Progenitor cell of endocrine pancreas (in vitro differentiated cells): ENCODE measurements at places on chromosomes 6 and 20.

DNA sequence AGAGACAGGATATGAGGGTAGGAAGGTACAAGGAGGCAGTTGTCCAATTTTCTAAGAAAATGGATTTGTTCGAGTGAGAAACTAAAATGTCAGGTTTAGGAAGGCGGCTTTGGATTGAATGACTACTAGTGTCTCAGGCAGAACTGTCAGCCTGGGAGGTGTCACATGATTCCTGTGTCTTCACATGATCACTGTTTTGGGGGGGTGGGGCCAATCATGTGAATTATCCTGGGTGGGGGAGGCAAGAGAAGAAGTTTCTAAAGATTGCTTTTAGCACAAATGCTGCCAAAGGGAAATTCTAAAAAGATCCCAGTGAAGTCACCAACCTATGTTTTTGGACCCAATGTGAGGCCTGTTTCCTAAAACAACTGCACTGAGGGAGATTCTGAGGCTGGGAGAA, 2.3 kb downstream of the SIRPA start:
- DNase-seq, result no peak

GRCh38 chr6:150517175-150517574, 82.5 kb upstream of the PLEKHG1 start:
- DNase-seq, result no peak

- no peak for DNase-seq
These were observed 152.7 kb downstream of the VEGFA start for GRCh38 chr6:43922426-43923375.

GRCh38 chr20:56580226-56580625, 47.2 kb downstream of the FAM209B start:
- no peak for DNase-seq

DNA sequence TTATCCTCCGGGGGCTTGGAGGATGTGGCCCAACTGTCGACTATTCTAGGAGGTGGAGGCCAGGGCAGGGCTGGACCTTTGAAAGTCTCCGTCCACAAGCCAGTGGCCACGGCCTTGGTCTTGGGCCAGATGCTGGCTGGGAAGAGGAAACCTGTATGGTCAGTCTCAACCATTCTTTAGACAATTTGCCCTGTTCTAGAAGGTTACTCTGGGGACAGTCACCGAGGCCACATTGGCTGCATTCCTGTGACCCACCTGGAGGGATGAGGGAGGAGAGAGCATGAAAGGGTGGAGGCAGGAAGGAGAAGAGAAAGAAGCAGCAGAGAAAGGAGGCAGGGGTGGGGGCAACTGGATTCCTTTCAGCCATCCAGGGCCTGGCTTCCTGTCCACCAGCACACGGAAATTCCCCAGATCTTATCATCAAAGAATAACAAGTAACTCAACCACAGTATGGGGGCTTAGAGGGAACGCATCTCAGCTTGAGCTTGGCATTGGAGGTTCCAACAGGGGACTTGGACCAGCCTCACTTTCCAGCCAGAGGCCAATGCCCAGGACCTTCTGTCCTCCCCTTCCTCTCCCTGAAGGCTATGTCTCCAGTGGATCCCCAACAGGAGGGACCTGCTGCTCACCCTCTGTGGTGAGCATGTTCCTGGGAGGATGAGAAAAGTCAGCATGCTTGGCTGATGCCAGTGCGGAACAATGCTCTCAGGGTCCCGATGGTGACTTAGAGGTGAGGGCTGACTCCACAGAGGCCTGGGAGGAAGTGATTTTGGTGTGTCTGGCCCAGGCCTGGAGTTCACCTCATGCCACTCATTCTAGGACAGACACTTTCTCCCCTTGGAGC, 30.4 kb downstream of the TGM2 start:
- DNase-seq, result no peak

GRCh38 chr6:53737746-53738145, 57.1 kb upstream of the LRRC1 start:
- no peak for DNase-seq

- DNase-seq, result no peak
These were observed 581.5 kb downstream of the MMUT start for GRCh38 chr6:48881551-48881950.

DNA sequence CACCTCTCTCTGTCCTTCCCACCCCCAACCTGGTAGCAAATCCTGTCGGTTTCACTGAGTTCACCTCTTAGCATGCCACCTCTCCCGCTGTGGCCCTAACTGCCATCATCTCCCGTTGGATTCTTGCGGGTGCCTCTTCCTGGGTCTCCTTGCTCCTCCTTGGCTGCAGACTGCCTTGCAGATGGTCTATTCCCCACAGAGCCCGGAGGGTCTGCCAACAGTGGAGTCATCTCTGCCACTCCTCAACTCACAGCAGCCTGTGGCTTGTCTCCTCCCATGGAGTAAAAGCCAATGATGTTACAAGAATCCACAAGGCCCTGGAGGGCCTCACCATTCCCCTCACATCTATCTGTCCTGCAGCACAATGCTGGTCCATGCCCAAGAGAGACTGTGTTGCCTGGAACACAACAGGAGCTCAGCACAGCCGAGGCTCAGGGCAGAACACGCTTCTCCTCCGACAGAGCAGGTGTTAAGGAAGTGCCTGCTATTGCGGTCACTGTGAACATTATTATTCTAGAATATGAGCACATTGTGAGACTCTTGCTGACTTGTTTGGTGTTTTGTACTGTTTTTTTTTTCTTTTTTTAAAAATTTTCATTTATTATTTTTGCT, 241.8 kb upstream of the SULF2 start:
- DNase-seq, result no peak

DNA sequence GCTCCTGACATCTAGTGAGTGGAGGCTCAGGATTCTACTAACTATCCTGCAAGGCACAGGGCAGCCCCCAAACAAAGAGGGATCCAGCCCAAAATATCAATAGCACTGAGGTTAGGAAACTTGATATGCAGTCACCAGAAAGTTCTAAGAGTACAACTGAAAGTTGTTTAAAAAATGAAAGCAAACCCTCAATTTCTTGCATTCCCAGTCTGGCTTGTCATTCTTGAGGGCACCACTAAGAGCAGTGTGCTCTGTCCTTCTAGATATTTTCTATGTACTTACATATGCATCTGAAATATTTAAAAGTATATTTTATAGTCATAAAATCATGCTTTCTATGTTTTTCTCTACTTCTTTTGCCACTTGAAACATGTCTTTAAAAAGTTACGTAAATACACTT, 35.9 kb downstream of the CST8 start:
- DNase-seq, result no peak

- no peak for DNase-seq
These were observed 821.9 kb downstream of the GRIK2 start for GRCh38 chr6:102215425-102215824.

DNA sequence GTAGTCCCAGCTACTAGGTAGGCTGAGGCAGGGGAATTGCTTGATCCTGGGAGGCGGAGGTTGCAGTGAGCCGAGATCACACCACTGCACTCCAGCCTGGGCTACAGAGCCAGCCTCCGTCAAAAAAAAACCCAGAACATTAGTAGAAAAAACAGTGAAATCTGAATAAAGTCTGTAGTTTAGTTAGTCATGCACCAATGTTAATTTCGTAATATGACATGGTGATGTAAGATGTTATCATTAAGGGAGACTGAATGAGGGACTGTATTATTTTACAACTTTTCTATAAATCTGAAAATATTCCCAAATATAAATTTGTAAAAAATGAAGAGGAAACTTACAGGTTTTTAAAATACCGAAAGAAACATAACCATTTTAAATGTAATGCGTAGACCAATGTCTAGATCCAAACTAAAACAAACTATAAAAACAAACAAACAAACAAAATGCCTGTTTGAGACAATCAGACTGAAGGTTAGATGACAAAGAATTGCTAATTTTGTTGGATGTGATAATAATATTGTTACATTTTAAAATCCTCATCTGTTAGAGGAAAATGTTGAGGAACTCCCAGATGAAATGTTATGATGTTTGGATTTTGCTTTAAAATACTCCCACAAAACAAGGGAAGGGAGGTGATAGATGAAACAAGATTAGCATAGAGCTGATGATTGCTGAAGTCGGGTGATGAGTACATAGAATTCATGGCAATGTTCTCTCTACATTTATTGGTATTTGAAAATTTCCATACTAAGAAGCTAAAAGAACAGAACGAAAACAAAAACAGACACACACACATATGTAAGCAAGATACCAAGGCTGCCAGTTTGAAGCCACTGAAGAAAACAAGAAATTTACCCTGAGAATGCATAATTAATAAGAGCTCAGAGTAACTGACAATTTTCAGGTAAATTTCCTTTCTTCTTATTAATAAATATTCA, 1.8 kb downstream of the GSTA4 start:
- no peak for DNase-seq

DNA sequence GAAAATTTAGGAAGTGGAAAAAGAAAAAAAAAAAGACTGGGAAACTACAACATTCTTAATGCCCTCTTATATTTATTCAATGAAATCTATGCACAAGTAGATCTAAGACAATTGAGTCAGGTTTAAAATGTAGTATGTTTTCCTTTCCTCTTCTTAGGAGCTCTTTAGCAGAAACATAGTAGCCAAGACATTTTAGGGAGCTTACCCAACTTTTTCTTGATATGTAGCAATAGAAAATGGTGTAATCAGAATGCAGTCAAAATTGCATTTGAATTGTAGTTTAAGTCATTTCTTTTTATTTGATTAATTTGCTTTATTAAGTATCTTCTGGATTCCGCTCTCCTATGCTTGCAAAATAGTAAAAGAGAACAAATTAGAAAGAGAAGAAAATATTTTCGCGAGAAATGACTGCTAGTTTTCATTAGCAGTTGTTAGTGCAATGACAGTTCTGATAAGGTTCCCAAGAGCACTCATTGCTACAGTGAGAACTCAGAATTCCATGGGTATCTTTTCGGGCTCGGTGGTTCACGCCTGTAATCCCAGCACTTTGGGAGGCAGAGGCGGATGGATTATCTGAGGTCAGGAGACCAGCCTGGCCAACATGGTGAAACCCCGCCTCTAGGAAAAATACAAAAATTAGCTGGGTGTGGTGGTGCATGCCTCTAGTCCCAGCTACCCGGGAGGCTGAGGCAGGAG, 52.2 kb downstream of the JARID2 start:
- no peak for DNase-seq

GRCh38 chr20:43987531-43987930, 72.9 kb downstream of the TOX2 start:
- DNase-seq, result no peak

DNA sequence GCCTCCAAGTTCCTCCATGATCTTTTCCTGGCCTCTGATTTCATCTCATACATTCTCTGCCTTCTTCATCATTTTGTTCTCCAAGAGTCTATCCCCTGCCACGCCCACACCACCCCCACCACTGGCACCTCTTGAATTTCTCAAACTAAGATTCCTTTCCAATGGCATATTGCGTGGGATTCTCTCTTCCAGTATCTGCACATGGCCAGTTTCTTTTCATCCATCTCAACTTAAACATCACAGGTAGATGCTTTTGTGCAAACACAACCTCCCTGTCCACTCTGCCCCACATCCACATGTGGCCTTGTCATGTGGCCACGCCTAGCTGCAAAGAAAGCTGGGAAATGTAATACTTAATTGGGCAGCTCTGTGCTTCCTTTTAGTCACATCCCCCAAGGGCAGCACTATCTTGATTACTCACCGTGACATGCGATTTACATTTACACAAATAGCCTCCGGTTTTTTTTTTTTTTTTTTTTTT, 33.4 kb upstream of the ZMYND8 start:
- no peak for DNase-seq

DNA sequence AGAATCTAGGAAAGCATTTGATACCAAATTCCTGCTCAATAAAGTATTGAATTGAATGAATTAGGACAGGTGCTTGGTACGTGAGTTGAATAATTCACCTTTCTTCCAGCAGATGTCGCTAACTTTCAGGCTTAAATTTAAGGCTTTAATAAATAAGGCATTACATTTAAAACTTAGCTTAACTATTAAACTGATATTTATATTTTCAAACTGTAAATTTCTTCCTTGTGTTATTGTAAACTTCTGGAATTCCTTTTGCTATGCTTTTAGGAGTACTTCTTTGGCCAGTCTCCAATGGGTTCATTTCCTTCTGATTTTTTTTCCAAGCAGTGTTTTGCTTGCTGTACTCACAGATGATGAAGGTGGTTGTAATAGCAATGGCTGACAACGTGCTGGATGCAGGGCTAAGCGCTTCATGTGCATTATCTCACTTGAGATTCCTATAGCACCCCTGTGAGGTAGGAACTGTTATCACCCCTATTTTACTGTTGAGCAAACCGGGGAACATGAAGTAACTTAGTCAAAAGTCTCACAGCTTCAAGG, 71.3 kb upstream of the SLC2A12 start:
- DNase-seq, result no peak

- DNase-seq, result no peak
These were observed 110.5 kb downstream of the ARHGAP18 start for GRCh38 chr6:129599467-129599866.

DNA sequence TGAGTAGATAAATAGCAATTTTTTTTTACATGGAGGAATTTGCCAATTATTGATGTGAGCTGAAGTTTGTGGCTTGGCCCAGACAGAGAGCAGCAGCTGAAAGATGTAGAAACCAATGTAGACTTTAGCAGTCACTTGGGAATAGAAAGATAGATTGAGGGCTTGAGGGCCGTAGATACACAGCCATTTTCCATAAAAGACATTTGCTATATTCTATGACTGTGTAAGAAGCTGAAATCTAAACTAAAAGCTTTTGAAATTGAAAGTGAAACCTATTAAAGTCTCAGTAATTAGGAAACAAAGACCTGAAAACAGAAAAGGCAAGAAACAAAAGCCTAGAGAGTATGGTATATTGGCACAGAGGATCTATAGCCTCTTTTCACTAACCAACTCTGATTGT, 332.7 kb downstream of the CENPW start:
- DNase-seq, result no peak

- no peak for DNase-seq
These were observed 28.5 kb upstream of the SNRPB2 start for GRCh38 chr20:16701296-16701695.

DNA sequence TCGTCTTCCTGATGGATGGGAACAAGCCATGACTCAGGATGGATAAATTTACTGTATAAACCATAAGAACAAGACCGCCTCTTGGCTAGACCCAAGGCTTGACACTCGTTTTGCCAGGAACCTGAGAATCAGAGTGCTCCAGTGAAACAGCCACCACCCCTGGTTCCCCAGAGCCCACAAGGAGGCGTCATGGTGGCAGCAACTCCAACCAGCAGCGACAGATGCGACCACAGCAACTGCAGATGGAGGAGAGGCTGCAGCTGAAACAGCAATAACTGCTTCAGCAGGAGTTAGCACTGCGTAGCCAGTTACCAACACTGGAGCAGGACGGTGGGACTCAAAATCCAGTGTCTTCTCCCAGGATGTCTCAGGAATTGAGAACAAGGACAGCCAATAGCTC, 100.9 kb upstream of the SAMD5 start:
- no peak for DNase-seq

DNA sequence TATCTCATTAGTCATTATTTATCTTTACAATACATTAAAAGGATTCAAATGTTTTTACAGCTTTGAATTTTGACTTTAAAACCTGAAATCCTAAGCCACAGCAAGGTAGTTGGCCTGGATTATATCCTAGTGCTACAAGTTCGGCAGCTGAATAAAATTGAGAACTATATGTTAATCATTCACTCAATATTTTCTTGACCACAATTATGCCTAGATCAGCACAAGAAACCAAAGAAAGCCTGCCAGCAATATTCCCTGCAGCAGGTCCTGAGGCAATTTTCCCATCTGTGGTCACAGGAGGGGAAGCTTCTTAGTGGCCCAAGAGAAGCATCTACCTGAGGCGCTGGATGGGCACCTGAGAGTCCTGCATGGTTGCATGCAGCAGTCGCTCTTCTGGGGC, 183.5 kb downstream of the GMDS start:
- DNase-seq, result no peak

- no peak for DNase-seq
These were observed 22.1 kb upstream of the FKBP1A start for GRCh38 chr20:1414982-1415381.
